NCI-H187 (cell line): ENCODE measurements at places on chromosomes 13 and 19.

GRCh38 chr19:11005521-11005920 lies 44.7 kb downstream of the SMARCA4 start:
- DNase-seq = no peak

DNA sequence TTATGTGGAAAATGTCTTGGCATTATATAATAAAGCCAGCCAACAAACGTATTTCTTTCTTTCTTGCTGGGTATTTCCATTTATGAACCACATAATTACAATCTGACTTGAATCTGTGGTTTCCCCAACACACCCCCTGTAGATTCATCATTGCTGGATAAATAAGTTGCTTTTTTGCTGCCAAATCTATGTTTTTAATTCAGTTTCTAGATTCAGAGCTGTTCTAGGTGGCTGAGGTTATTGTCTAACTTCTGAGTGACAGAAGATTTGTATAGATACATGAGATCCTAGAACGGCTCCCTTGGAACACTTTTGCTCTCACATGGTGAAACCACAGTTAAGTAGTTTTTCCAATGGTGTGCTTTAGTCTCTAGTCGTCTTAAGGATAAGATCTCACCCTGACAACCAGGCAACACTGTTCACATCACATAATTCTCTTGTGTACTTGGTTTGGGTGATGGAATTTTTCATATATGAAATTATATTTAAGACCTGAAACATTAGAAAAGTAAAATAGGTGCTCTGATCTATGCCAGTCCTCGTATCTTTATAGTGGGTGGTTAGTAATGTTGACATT lies 239.1 kb downstream of the KLF12 start:
- no peak for DNase-seq

DNA sequence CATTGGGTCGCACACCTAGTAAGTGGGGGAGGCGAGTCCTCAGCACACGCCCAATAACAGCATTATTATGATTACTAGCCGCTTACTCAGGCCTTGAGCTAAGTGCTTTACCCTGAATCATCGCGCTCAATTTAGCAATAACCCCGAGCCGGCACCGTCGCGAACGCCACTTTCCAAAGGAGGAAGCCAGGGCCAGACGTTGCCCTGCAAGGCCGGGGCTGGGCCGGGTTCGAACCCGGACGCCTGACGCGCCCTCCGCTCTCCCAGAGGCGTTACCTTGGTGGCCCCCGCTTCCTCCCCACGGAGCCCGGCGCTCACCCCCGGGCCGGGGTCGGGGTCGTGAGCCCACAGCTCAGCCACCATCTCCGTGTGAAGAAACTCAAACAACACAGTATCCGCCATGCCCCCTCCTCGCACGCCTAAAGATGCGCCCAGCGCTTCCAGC lies at the start of gene TRAPPC6A:
Gene TRAPPC6A, minus strand, starts transcription at position 421 of the 445 bp plus-strand sequence. Its CDS starts 19 bp downstream, at position 402.
- DNase-seq = no peak

- no peak for DNase-seq
These were observed 36.3 kb downstream of the ZNRF4 start for GRCh38 chr19:5491565-5491964.

DNA sequence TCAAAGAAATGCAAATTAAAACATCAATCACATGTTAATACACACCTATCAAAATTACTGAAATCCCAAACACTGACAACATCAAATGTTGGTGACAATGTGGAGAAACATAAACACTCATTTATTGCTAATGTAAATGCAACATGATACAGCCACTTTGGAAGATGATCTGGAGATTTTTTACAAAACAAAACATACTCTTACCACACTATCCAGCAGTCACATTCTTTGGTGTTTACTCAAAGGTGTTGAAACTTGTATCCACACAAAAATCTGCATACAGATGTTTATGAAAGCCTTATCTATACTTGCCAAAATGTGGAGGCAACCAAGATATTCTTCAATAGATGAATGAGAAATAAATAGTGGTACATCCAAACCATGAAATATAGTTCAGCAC lies 1219.5 kb upstream of the PCDH20 start:
- DNase-seq = no peak

GRCh38 chr13:75704194-75704926 lies 68.2 kb downstream of the LMO7 start:
- no peak for DNase-seq

DNA sequence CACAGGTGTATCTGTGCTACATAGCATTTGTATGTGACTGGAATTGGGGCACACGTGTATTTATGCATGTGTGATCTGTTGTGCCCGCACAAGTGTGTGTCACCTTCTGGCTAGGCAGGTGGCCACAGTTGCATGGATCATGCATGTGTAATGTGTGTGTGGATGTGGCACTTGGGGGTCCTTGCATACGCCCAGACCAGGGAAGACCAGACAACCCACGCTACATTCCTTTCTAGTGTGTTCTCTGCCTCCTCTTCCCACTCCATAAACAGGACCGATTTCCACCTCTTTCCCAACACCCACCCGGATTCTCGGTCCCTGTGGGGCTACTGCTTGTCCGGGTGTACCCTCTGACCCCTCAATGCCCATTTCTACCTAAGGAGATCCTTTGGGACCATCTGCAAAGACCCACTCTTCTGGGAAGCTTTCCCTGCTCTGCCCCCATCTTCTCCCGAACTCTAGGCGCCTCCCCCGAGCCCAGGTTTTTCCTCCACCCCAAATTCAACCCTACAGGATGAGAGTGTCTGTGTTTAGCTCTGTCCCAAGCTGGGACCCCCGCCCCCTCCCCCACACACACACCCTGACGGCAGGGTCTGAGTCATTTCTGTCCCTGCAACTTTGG lies 12.3 kb downstream of the STAP2 start:
- no peak for DNase-seq

- peak; percentile 10 for DNase-seq
These were observed 21.4 kb downstream of the LCP1 start for GRCh38 chr13:46160471-46161066.

GRCh38 chr13:60411464-60411863 lies 14.4 kb downstream of the TDRD3 start:
- no peak for DNase-seq

GRCh38 chr13:105087945-105088344 lies 1447.5 kb downstream of the EFNB2 start:
- DNase-seq = no peak

DNA sequence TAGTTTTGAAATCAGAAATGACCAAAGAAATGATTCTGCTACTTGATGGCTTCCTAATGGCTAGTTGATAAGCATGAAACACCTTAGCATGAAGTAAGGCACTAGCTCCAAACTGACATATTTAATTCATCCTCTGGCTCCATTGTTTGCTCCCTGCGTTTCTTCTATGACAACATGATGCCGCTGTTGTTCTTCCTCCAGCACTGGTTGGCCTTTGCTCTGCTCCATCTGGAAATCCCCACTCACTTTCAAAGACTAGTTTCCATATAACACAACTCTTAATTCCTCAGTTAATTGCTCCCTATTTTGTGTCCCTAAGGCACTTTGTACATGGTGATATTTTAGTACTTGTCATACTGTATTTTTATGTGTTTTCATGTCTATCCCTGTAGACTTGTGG lies 151.6 kb downstream of the GPC6 start:
- DNase-seq = no peak

GRCh38 chr13:82439159-82439904 lies 1442.9 kb downstream of the SLITRK1 start:
- DNase-seq = no peak

DNA sequence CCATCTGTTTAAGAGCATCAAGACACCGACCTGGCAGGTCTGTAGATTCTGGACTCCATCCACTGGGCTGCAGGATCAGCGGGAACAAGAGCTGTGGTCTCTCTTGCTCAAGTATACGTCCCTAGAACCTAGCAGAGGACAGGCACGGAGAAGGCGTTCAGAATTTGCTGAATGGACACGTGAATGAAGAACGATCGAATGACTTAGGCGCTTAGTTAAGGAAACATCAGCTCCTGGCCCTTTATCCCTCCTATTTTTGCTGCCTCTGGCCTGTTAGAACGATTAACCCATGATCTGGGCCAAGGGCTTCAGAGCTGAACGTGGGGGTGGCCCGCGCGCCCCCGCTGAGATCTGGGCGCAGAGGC lies 953 bp downstream of the DZIP1 start:
- no peak for DNase-seq

- no peak for DNase-seq
These were observed 5.9 kb downstream of the PINLYP start for GRCh38 chr19:43581467-43581866.

DNA sequence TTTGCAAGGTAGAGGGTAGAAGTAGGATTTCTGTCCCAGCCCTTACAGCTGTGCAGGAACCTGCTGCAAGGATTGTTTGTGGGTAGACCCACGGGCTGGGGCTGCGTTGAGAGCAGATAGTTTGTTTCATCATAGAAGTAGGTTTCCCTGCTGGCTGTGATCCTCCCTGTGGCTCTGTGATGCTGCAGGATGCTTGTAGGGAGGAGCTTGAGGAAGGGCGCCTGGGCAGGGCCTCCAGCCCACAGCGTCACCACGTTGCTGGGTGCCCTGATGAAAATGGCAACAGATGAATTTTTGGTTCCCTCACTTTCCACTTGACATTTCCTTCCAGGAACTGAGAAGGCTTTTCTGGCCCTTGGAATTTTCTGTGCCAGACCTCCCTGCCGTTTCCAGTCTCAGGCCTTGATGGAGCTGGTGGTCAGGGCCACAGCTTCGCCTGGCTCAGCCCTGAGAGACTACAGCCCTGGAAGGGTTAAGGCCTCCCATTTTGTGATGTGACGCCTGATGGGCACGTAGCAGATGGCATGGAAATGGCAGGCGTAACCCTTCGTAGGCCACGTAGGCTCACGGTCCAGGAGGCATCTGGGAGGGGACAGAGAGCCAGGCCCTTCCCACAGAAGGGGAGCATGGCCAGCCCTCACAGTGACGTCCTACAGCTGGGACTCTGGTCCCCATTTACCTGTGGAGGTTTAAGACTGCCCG lies 42.2 kb downstream of the GATAD2A start:
- no peak for DNase-seq

GRCh38 chr13:114296902-114297301 lies 15.5 kb downstream of the UPF3A start:
- no peak for DNase-seq

DNA sequence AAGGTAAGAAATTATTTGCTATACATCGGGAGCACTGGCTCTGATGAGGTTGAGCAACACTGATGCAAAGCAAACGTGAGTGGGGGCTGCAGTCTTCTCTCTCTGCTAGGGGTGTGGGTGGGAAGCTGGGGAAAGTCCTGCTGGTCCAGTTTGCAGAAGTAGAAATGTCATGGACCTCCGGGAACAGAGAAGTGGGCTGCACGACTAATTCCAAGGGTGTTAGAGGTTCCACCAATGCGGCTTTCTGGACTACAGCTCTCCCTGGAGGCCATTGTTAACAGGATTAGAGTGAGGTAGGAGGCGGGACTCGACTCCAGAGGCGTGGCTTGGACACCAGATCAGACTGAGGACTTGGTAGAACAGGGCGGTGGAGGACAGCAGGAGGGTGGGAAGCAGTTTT lies 5.7 kb upstream of the FBXO27 start:
- DNase-seq = no peak

DNA sequence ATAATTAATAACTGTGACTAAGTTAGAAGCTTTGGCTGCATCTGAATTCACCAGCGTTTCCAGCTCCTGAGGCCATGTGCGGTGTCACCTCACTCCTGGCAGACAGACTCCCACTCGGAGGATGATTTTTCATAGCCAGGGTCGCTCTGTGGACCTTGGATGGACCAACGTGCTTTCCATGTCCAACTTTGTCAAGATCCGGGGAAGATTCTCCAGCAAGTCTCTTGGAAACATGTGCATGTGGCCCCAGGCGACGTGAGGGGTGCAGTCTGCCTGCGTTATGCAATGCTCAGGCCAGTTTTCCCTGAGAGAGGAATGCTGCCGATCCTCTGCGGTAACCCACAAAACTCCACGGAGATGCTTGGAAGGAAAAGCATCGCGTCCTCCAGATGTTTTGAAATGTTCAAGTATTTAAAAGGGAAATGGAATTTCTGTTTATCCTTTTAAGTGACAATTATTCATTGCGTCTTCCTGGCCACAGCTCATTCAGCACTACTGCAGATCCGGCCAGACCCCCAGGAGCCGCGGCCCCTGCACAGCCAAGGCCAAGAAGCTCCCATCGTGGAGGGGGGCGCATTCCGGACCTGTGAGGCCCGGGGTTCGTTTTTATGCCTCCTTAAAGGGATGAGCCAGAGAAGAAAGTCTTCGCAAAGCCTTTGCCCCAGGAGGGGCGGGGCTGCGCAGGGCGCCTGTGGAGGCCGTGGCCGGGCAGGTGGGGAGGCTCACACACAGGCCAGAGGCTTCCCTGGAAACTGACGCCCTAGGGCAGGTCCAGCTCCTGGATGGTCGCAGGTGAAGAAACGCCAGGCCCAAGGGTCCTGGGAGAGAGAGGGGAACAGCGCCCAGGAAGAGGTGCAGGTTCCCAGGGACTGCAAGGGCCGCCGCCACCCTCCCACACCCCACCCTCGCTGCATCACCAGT lies 46.0 kb downstream of the C13orf46 start:
- no peak for DNase-seq

DNA sequence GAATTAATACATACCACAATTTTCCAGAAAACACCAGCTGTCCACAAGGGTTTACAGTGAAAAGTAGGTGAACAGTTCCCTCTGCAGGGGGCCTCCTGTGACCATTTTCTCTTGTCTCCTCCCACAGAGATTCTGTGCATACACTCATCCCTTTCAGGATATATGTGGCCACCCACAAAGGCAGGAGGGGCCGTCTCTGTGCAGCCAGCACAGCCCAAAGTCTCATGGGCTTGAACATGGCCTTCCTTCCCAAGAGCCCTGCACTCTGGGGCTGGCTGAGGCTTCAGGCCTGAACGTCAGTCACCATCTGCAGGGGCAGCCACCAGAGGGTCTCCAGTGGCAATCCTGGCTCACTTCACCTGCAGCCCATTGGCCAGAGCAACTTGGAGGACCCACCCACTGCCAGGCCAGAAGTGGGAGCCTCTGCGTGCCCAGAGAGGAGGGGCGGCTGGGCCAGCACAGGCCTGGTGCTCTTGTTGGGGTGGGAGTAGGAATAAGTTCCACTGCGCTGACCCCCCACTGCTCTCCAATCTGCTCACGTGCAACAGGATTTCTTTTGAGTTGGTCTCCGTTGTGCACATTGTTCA lies 25.1 kb downstream of the TMEM161A start:
- DNase-seq = no peak

- DNase-seq = no peak
These were observed 21.1 kb upstream of the POMP start for GRCh38 chr13:28637714-28638355.

GRCh38 chr19:2312820-2313501 lies 5.0 kb upstream of the LINGO3 start:
- DNase-seq = no peak

DNA sequence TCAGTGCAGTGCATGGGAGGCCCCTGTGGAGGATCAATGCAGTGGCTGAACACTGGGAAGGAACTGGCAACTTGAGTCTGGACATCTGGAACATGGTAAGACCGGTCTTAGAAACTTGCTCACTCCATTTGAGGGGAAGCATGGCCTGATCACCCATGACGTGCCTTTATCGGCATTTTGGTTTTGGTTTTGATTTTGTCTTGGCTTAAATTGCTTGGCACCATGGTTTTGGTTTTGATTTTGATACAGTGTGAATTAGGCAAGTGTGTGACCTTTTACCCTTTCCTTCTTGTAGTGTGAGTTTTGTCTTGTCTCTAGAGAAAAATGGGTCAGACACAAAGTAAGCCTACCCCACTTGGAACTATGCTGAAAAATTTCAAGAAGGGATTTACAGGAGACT lies 77.3 kb downstream of the ZNF486 start:
- DNase-seq = no peak
